ENCODE measurements at places on chromosomes 16 and 17.

DNA sequence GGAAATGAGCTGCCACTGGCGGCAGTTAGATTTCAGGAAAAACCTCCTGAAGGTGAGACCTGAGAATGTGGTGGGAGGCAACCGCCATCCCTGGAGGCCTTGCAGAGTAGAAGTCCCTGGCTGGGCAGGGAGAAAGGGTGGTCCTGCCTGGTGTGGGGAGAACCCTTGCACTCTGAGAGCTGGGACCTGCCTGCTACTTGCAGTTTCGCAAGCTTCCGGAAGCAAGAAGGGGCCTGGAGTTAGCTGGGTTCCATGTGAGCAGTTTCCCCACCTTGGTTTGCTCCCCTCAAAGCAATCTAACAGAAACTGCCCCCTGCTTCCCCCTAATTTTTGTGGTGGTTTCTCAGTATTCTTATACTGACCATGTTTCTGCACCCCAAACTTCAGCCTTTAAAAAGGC lies 6.5 kb downstream of the ZNF629 start:
- DNase-seq: no peak

DNA sequence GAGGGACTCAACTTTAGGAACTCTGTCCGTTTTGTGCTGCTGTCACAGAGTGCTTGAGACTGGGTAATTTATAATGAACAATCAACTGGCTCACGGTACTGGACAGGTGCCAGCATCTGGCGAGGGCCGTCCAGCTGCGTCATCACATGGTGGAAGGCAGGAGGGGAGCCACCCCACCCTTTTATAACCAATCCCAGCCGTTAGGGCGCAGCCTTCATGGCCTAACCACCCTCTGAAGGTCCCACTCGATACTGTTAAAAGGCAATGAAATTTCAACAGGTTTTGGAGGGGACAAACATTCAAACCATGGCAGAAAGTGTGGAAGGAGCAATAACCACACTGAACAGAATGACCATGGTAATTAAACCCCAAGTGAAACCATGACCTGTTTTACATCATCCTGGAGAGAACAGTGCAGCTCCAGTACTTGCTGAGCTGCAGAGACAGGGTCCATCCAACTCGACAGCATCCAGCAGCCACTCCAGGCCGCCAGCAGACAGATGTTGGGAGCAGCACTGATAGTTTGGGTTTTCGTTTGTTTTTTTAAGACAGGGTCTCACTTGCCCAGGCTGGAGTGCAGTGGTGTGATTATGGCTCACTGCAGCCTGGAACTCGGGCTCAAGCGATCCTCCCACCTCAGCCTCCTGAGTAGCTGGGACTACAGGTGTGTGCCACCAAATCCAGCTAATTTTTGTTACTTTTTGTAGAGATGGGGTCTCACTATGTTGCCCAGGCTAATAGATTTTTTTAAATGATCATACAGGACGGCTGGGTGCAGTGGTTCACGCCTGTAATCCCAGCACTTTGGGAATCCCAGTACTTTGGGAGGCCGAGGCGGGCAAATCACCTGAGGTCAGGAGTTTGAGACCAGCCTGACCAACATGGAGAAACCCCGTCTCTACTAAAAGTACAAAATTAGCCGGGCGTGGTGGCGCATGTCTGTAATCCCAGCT lies 11.0 kb downstream of the CHMP6 start:
- no peak for DNase-seq

GRCh38 chr17:68763562-68763961 lies 162.4 kb upstream of the FAM20A start:
- DNase-seq: no peak

DNA sequence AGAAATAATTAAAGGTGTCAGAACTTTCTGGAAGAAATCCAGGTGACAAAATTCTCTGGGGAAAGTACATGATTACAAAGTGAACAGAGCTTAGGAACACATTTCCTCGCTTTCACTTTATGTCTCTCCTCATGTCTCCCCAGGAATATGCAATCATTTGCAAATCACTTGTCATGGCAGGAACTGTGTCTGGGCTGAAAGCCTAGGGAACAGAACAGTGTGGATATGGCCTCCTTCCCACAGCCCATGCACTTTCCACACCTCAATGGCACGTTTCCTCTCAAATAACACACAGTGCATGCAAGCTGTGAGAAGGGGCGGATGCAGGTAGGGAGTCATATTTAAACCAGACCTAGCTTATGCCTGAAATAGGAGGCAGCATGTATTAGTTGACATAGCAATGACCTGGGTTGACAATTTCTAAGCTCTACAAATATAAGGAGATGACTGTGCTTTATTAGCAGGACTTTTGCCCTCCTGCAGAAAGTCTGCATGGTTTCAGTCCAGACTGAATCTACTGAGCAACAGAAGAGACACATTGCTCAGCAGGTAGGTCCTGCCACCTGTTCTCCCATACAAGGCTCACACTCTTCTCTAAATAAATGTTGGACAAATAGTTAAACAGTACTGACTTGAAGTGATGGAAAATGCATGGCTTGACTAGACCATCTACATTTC lies 236.0 kb upstream of the ELAC2 start:
- DNase-seq: no peak

DNA sequence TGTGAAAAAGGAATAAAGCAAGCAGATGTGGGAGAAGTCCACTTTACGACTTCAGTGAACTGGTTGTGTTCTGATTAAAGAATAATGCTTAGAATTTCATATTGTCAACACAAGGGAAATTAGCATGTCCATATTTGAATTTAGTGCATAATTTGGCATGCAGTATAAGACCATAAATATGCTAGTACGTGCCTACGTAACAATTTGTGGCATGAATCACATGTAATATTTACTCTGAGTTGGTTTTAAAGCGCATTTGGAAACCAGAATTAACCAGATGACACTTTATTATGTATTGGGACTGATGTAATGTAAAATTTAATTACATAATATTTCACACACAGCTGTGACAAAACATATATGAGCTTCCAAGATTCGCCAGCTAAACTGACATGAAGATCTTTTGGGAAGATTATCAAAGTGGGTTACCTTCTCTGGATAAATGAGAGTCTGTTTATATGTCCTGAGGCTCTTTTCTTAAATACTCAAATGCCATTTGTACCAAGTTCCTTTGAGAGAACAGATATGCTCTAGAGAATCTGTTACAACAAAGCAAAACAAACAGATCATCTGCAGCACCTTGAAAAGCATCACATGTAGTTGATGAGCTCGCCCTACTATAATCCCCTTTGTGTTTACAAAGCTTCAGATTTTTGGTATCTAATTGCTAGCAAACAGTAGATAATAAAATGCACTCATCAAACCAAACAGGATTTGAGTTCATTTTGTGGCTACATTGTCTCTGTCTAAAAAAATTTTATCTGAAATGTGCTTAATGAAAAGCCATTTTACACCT lies 1468.6 kb downstream of the CDH11 start:
- no peak for DNase-seq

- DNase-seq: no peak
Measured at GRCh38 chr17:76446449-76447231, 6.3 kb downstream of the UBE2O start.

DNA sequence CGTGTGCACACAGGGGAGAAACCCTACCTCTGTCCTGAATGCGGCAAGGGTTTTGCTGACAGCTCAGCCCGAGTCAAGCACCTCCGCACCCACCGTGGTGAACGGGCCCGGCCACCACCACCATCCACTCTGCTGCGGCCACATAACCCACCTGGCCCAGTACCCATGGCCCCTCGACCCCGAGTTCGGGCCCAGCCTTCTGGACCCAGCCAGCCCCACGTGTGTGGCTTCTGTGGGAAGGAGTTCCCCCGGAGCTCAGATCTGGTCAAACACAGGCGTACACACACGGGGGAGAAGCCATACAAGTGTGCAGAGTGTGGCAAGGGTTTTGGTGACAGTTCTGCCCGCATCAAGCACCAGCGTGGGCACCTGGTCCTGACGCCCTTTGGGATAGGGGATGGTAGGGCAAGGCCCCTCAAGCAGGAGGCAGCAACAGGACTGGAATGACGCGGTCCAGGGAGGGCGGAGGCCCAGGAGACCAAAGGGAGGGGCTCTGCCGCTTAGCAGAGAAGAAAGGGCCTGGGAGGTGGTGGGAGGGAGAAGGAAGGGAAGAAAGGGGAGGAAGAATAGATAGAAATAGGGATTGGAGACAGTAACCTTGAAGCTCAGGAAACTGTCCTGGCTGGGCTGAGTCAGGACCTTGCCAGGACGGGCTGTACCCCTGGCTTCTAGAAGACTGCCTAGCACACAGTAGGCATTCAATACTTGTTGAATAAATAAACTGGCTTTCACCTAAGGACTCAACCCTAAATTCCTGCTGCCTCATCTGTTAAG lies 3.6 kb downstream of the ZNF48 start:
- DNase-seq: no peak

- no peak for DNase-seq
Measured at GRCh38 chr16:66254751-66255150, 111.7 kb upstream of the CDH5 start.

GRCh38 chr17:70552230-70552981 lies 383.1 kb downstream of the KCNJ2 start:
- no peak for DNase-seq

DNA sequence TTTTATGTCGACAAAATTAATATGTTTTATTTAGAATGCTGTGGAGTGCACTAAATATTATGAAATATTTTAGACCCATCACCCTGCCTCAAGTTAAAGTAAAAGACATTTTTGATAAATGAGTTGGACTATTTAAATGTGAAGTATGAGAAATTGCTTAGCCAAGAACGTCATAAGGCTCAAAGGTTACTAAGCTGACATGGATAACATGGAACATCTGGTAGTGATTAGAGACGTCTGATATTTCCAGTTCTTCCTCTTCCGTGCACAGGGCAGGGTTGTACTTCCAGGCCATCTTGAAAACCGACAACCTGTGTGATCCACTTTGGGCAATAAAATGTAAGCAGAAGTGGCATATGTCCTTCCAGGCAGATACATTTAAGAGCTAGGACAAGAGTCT lies 7.2 kb upstream of the CCL8 start:
- no peak for DNase-seq

- DNase-seq: no peak
Measured at GRCh38 chr16:73888840-73889490, 407.6 kb upstream of the PSMD7 start.

- no peak for DNase-seq
Measured at GRCh38 chr16:79092846-79093245, 507.7 kb downstream of the MAF start.

DNA sequence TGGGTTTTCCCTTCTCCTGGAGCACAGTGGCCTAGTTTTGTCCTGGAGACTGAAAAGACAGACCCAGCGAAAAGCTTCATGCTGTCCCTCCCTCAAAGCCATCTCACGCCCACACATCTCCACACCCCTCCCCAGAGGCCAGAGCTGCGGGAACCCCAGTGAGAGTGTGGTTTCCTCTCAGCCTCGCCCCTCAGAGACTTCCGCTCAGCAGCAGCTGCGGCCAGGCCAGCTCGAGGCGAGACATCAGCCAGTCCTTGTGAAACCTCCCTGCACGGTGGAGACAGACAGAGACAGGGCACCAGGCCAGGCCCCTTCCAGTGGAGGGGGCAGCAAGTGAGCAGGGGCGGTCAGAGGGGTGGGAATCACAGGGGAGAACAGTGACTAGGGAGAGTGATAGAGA lies 77.0 kb upstream of the TNRC6C start:
- DNase-seq: peak; percentile 58

- DNase-seq: no peak
Measured at GRCh38 chr16:65546353-65546791, 424.5 kb upstream of the CDH11 start.

DNA sequence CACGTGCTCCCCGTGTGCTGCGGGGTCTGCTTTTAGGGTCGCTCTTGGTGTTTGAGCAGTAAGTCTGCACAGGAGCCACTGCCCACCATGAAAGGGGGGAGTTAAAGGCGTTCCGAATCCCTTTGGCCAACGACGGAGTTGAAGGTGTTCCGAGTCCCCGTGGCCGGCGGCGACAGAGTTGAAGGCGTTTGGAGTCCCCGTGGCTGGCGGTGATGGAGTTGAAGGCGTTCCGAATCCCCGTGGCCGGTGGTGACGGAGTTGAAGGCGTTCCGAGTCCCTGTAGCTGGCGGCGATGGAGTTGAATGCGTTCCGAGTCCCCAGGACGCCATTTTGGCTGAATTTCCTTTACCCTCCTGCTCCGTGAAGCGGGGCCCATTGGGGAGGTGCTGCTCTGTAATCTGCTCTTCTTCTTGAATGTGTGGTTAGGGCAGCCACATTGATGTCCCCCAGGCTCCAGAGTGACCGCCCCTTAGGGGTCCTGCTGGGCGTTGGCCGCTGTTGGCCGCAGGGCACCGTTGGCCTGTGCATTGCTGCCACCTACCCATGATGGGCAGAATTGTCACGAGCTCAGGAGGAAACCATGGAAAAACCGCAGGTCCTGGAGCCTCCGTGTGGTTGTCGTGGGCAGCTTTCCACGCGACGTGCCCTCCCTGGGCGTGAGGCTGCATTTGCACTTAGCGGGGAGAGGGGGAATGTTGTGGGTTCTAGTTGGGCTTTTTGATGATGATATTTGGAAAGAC lies 73.7 kb upstream of the ZNF750 start:
- no peak for DNase-seq

- no peak for DNase-seq
Measured at GRCh38 chr17:43615330-43616028, 46.2 kb downstream of the MEOX1 start.

DNA sequence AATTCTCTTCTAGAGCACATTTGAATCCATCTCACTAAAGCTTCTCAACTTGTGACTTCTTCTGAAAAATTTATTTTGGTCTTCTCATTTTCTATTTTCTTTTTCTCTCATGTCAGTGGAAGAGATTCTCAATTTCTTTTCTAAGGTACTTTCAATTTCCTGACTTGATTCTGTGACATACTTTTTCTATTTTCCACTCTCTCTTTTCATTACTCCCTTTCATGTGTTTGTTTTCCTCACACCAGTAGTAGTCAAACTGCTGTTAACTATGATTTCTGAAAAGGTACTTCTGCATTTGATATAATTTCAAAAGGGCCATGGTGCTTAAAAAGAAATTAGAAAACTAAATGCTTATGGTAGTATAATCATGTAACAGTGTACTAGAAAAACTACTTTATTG lies 41.9 kb downstream of the NFAT5 start:
- DNase-seq: no peak

DNA sequence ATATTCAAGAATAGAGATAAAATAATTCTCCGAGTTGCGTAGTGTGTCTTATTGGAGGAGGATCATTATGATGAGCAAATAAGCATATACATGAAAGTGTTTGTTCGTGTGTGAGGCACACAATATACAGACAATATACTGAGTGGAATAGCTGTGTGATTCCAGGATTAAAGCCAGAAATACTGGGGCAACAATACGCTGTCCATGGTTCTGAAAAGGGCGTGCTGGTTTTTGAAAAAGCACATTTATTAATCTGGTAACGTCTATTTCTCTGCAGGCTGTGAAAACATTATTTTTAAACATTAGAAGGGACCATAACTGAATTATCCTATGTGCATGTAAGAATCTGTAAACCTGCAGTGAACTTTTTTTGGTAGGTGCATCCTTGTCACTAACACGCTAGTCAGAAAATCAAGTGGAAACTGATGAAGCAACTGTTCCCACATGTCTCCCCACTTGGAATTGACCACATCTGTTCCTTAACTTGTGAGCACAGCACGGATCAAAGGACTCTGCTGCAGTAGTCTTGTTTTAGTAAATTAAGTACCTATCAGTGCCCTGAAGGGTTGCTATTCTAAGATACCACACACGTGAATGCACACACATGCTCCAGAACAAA lies 346.0 kb downstream of the GRIN2A start:
- no peak for DNase-seq

- DNase-seq: no peak
Measured at GRCh38 chr17:50396261-50397110, 837 bp downstream of the LRRC59 start.

Measured in activated T-cell treated with anti-CD3 and anti-CD28 coated beads for 48 hours (primary cell).